ENCODE measurements at places on chromosomes 4 and X.

- DNase-seq: no peak
Observed at GRCh38 chrX:94454606-94455005, 780.6 kb downstream of the FAM133A start.

DNA sequence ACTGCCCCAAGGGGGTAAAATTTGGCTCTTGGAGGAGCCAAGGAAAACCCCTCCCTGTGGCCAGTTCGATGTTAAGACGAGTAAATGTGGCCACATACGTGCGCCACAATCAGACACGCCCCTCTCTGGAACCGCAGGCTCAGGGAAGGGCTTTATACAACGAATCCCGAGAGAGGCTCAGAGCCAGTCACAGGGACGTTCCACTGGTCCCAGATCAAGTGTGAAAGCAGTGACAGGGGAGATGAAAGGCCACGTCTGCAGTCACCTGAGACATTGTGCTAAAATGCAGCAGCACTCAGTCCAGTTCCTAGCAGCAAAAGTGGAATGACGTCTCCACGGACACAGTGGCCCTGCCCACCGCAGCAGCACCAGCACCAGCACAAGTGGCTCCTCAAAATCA is 68.0 kb downstream of the ACOX3 start:
- no peak for DNase-seq

DNA sequence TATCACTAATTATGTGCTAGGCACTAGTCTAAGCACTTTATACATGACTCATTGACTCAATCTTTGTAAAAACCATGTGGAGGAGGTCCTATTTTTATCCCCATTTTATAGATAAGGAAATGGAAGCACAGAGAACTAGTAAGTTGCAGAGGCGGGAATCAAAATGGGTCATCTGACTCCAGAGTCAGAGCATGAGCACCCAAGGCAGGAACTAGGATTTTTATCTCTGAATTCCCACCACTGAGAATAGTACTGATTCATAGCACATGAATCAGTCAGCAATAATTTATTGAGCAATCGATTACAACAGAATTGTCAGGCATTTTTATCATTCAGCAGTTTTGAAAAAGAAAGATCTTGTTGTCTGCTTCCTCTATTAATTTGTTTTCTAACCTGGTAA is 19.3 kb downstream of the SCARB2 start:
- no peak for DNase-seq

DNA sequence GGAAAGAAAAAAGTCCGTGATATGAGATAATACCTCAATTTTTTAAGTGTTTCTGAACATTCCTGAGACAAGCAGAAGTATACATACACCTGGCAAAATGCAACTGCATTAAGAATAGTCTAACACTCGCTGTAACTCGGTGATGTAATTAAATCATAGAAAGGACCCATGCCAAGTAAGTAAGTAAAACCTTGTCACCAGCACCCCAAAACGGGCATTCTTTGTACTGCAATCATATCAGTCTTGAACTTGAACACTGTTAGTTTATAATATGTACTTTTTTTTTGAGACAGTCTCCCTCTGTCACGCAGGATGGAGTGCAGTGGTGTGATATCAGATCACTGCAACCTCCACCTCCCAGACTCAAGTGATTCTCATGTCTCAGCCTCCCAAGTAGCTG is 47.4 kb downstream of the SMIM14 start:
- DNase-seq: no peak

- DNase-seq: no peak
Observed at GRCh38 chr4:19346636-19347035, 905.1 kb upstream of the SLIT2 start.
